ENCODE measurements at places on chromosomes 6 and 20.

- no peak for DNase-seq
These were observed 590.9 kb upstream of the CITED2 start for GRCh38 chr6:139965393-139965792.

DNA sequence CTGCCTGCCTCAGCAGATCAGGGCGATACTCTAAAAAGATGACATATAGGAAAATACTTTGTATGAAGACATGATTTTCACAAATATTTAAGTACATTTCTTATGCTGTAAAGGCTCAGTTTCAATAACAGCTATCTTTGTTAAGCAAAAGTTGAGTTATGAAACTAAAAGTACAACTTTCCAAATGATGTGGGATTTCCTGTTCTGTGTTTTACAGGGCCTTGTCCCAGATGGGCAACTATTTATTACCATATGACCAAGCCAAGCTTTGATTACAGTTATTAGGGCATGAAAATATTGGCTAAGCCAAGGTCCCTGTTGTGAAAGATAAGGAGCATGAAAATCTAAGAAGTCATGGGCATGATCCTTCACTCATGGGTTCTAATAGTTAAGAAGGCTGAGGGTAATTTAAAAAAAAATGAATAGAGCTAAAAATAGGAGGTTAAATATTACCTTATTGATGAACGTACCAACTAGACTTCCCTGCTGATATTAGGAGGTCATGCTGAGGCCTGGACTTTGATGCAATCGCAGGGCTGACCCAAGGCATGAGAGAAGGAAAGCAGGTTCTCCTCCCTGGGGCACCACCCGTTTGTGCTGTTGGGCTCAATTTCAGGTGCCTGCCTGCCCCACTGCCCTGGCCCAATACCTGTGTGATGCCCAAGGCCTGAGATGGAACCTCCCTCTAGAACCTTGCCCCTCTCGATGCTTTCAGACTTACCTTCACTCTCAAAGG, 294.4 kb upstream of the PRDM1 start:
- no peak for DNase-seq

- DNase-seq: no peak
These were observed 267.9 kb downstream of the THBS2 start for GRCh38 chr6:168985705-168986104.

GRCh38 chr20:12053353-12053752, 135.7 kb downstream of the BTBD3 start:
- DNase-seq: no peak

DNA sequence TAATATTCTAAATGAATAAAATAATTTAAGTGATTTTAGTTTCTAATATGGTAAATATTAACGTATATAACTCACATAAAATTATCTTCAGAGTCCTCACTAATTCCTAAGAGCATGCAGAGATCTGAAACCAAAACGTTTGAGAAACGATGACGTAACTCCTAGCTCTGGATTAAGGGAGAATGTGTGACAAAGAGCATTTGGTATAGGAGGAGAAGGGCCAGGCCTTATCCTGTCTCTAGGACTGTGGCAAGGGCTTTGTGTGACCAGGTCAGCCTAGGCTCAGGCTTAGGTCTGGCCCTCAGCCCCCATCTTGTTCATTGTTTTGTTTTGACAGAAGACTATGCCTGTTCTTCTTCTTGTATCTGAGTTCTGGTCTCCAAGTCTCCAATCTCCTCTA, 19.2 kb upstream of the POLR1H start:
- DNase-seq: no peak

DNA sequence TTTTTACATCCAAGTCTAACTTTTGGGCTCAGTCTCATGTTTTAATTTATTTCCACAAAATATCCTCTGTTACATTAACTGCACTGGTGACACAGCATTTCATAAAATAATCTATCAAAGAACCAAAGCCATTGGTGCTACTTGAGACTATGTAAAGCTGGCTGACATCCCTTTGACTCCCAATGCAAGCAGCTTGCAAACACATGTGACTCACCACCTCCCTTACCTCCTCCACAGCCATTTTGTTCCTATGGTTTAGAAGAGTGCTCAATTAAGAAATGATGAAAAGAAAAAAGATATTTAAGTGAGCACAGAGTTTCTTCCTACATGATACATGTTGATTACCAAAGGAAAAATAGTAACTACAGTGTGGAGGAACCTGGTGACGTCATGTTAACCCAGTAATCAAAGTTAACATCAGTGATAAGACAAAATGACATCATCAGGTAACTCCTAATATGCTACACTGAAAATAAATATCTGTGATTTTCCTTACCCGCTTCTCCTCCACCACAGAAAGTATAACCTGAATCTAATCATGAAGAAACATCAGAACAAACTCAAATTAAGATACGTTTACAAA, 53.3 kb upstream of the LGSN start:
- DNase-seq: no peak

- DNase-seq: no peak
These were observed 197.3 kb upstream of the PROKR2 start for GRCh38 chr20:5513975-5514516.

GRCh38 chr6:145830612-145831011, 16.0 kb upstream of the FBXO30 start:
- no peak for DNase-seq

DNA sequence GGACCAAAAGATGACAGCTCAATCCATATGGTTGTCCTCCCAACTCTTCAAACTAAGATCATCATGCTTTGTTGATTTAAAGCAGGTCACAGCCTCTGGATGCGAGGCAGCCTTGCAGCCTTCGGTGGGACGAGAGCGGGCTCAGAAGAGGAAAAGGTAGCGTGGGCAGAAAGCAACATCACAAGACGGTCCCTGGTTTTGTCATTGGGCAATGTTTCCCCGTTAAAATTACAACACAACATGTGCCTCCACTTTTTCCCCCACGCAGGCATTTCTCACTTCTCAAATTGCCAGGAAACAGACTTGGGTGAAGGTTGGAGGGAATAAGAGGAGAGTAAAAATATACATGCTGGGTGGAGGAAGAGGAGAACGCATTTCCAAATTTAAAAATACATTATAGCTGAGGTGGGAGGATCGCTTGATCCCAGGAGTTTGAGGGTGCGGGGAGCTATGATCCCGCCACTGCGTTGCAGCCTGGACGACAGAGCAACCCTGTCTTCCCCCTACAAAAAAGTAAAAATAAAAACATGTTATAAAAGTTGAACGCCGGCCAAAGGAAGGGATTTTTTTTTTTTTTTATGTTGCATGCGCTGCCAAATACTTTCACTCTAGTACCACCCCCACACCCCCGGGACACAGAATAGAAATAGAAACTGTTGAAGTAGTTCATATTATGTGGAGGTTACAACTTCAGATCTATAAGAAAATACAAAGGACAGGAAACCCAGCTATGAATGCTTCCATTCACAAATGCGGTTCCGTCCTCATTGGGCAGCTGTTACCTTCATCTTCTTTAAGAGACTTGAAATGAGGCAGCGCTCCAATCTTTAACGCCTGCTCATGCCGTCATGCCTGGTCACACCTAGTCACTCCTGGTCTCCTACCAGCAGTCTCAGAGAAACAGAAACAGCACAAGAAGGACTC, 13.9 kb upstream of the NAA20 start:
- DNase-seq: no peak

- DNase-seq: no peak
These were observed 52.8 kb downstream of the UST start for GRCh38 chr6:148799647-148800046.

GRCh38 chr6:133893946-133894345, 5.0 kb downstream of the TCF21 start:
- no peak for DNase-seq

- DNase-seq: no peak
These were observed 61.6 kb upstream of the TNFRSF21 start for GRCh38 chr6:47371139-47371869.

GRCh38 chr6:2078888-2079287, 166.5 kb downstream of the GMDS start:
- no peak for DNase-seq

DNA sequence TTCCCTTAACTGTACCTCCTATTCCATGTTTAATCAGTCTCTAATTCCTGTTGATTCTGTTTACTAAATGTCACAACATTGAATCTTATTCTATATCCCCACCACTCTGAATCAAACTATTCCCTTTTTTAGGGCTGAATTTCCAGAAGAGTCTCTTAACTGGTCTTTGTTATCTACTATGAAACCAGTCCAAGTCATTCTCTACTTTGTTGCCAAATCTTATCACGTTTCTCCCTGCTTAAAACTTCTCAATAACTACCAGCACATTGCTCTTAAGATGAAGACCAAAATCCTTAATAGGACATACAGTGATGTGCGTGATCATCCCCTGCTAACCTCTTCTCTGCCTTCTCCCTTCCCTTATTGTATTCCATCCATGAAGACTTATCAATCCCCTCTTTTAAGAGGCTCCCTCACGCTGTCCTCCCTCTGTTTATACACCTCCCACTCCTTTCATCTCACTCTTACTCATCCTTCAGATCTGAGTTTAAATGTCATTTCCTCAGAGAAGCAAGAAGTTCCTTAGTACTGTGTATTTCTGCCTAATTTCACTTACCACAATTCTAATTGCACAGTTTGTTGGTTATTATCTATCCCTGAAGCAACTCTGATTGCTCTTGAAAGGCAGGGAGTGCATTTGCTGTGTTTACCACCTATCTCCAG, 143.0 kb upstream of the AHI1 start:
- DNase-seq: no peak

All from activated CD8-positive, alpha-beta memory T cell treated with anti-CD3 and anti-CD28 coated beads for 24 hours (primary cell).